COR-L47 (cell line): ENCODE measurements at places on chromosomes 12 and 14.

GRCh38 chr12:71704920-71705319 is 19.0 kb downstream of the TMEM19 start:
- no peak for DNase-seq

DNA sequence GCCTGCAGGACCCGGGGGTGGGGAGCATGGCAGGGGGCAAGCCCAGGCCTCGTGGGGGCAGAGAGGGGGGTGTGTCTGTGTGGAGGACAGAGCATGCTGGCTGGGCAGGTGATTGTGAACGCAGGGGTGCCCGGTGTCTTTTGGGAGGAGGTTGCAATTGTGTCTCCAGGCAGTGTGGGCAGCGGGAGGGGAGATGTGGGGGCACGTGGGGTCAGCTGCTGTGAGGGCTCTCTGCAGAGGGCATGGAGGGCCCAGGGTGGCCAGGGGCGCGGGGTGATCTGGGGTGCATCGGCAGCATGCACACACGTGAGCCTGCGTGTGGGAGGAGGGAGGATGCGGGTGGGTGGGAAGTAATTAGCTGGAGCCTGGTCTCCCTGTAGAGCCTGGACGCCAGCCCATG is 32.2 kb upstream of the DIO3 start:
- no peak for DNase-seq

GRCh38 chr14:67641902-67642749 is 22.4 kb downstream of the ARG2 start:
- no peak for DNase-seq

DNA sequence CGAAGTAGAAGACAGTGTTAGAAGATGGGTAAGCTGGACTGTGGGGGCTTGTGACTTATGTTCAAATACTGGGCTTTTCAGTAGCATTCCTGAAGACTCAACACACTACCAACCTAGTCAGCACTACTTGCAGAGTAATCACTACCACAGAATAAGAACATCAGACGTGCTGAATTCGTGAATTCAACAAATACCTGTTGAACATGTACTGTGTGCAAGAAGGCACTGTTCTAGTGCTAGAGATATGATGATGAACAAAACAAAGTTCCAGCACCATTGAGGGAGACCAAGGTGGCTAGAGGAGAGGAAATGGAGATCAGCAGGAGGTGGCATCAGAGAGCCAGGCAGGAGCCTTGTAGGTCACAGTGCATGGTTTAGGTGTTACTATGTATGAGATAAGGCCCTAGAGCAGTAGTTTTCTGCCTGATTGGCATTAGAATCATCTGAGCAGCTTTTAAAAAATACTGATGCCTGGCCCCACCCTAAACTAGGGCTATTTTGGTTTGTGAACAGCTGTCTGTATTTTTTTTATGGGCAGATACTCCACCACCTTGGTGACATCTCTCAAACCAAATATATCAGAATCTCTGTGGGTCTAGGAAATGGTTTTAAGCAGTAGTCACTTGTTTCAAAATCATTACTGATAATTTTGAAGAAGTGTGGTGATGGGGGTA is 26.8 kb downstream of the FERMT2 start:
- no peak for DNase-seq

- DNase-seq, result no peak
Observed at GRCh38 chr12:92021666-92022035, 124.0 kb downstream of the BTG1 start.

GRCh38 chr12:122834921-122835749 is at the start of gene HIP1R:
Gene HIP1R, plus strand, starts transcription at chr12:122835457. Its CDS starts 94 bp downstream, at chr12:122835551.
- no peak for DNase-seq

- DNase-seq, result no peak
Observed at GRCh38 chr14:21192447-21192822, 36.6 kb upstream of the OR5AU1 start.

GRCh38 chr12:55705782-55706402 is 1.8 kb downstream of the ITGA7 start:
- no peak for DNase-seq

DNA sequence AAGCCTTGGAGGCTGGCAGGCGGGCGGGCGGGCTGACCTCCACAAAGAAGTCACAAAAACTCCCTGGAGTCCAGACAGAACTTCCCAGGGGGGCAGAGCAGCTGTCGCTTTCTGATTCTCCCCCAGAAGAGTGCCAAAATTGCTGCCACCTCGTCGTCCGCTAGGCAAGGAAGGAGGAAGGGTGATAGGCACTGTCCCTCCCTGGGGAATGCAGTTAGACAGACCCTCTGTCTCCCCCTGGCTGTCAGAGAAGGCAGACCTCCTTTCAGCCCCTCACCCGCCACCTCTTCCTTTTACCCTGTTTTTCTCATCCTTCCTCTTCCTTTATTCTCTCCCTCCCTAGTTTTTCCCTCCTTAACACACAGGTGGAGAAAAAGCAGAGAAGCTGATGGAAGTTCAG is 18.7 kb downstream of the GRIN2B start:
- no peak for DNase-seq
